Upper lobe of left lung (tissue), 6 donors: ENCODE measurements at places on chromosomes 12 and 14. TPM values are rescaled to one million over a fixed set of nuclear protein-coding genes. Genes with fewer than 3 reads are reported as not detected.

The PRKD1 gene
- 14.9 TPM for total RNA-seq

GRCh38 chr14:37595809-37596621 lies 586 bp downstream of the TTC6 start:
- peak overlapping the region; percentile 85 for H3K27ac ChIP-seq
- peaks cover 37% of the 10 kb centered on the region for H3K4me1 ChIP-seq
- peaks cover 73% of the 10 kb centered on the region for H3K27me3 ChIP-seq
- H3K36me3 ChIP-seq: no peaks in the 10 kb centered on the region
- DNase-seq: peak; percentile 89
- H3K4me3 ChIP-seq: peak overlapping the region; percentile 62

DNA sequence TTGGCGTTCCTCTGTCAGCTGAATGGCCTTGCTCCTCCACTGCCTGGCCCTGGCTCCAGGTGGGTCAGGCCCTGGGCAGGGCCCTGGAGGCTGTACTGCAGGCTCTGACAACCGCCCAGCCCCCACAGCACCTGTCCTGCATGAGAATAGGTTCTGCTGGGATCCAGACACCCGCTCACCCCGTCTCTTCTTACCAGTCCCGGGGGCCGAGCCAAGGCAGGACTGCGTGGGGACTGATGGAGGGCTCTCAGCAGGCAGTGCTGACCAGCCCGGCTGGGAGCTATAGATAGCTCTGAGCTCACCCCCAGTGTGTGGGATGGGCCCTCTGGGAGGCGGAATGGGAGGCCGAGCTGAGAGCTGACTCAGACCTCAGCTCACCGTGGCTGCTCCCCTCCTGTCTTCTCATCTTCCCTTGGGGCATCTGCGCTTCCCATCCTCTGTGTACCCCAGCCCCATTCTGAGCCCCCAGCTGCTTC lies 39.6 kb downstream of the TEAD4 start:
- H3K27me3 ChIP-seq: no peaks in the 10 kb centered on the region
- H3K4me1 ChIP-seq: peaks cover 6% of the 10 kb centered on the region
- no peak overlapping the region for H3K4me3 ChIP-seq
- DNase-seq: no peak

- H3K36me3 ChIP-seq: no peaks in the 10 kb centered on the region
- H3K4me1 ChIP-seq: peaks cover 6% of the 10 kb centered on the region
- no peak overlapping the region for H3K27ac ChIP-seq
- DNase-seq: no peak
- H3K27me3 ChIP-seq: peaks cover 39% of the 10 kb centered on the region
- H3K4me3 ChIP-seq: no peak overlapping the region
Observed at GRCh38 chr12:53944209-53944608, 5.6 kb downstream of the HOXC13 start.

- H3K27ac ChIP-seq: no peak overlapping the region
- no peak for DNase-seq
- H3K4me3 ChIP-seq: no peak overlapping the region
- no peaks in the 10 kb centered on the region for H3K36me3 ChIP-seq
- H3K4me1 ChIP-seq: peaks cover 30% of the 10 kb centered on the region
Observed at GRCh38 chr12:11780521-11781101, 131.1 kb downstream of the ETV6 start.

- DNase-seq: peak; percentile 54
- no peaks in the 10 kb centered on the region for H3K27me3 ChIP-seq
- peak overlapping the region; percentile 30 for H3K27ac ChIP-seq
Observed at GRCh38 chr12:110345176-110345661, 58.3 kb downstream of the ANAPC7 start.

DNA sequence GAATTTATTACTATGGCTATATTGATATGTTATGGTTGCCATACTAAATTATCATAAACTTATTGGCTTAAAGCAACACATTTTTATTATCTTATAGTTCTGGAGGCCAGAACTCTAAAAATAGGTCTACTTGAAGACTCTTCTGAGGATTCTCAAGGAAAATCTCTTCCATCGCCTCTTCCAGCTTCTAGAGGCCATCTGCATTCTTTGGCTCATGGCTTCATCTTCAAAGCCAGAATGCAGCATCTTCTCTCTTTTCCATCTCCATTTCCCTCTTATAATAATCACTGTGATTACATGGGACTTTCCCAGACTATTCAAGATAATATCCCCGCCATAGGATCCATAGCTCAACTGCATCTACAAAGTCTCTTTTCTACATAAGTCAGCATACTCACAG lies 385.4 kb downstream of the RMST start:
- no peaks in the 10 kb centered on the region for H3K36me3 ChIP-seq
- H3K27me3 ChIP-seq: no peaks in the 10 kb centered on the region
- H3K4me3 ChIP-seq: no peak overlapping the region
- no peak overlapping the region for H3K27ac ChIP-seq
- no peak for DNase-seq
- no peaks in the 10 kb centered on the region for H3K4me1 ChIP-seq

- DNase-seq: no peak
- no peaks in the 10 kb centered on the region for H3K4me1 ChIP-seq
- no peak overlapping the region for H3K27ac ChIP-seq
- no peaks in the 10 kb centered on the region for H3K36me3 ChIP-seq
- H3K27me3 ChIP-seq: no peaks in the 10 kb centered on the region
- H3K4me3 ChIP-seq: no peak overlapping the region
Observed at GRCh38 chr14:59739794-59740193, 130.8 kb downstream of the RTN1 start.

- no peaks in the 10 kb centered on the region for H3K4me1 ChIP-seq
- H3K27me3 ChIP-seq: no peaks in the 10 kb centered on the region
- no peaks in the 10 kb centered on the region for H3K36me3 ChIP-seq
- no peak overlapping the region for H3K27ac ChIP-seq
Observed at GRCh38 chr12:88237954-88238353, 95.8 kb downstream of the TMTC3 start.
